ENCODE measurements at places on chromosomes 5 and 9.
A peak's percentile ranks its signal among the peaks of the same experiment; 100 is the strongest.

GRCh38 chr5:108093186-108093585 is 288.7 kb downstream of the FBXL17 start:
- ATAC-seq, result no peak

DNA sequence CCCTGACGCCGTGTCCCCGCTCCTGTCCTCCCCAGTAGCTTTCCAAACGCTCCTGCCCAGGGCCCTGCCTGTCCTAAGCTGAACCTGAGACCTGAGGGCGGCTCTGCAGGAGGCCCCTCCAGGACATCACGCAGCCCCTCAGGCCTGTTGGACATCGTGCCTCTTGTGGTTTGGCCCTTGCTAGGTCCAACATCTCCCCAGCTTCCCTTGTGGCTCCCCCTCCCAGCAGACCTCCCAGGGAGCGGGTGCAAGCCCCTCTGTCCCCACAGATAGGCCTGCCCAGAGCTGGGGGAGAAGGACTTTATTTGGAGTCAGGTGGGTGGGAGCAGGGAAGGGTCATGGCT is 4.1 kb downstream of the OBP2B start:
- ATAC-seq, result no peak

DNA sequence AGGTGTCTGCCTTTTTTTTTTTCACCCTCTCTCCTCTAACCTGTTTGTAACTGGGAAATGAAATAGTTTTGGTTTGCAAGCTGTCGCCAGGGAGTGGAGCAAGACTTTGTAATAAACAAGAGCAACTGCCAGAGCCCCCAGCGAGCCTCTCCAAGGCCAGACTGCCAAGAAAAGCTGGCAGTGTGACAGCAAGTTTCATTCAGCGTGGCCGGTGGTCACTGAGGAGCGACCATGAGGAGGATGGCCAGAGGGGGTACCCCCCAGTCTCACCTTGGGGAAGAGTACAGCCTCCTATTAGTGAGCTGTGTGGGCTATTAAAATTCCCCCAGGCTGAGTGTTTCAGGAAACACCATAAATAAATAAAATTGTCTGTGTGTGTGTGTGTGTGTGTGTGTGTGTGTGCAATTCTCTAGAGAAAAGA is 49.9 kb downstream of the ZFAND5 start:
- peak; percentile 20 for ATAC-seq

- ATAC-seq, result no peak
Observed at GRCh38 chr5:96433066-96433447, at the start of gene PCSK1. Gene PCSK1 (minus strand): TSS chr5:96433248. CDS start chr5:96433042, 206 bp downstream.

DNA sequence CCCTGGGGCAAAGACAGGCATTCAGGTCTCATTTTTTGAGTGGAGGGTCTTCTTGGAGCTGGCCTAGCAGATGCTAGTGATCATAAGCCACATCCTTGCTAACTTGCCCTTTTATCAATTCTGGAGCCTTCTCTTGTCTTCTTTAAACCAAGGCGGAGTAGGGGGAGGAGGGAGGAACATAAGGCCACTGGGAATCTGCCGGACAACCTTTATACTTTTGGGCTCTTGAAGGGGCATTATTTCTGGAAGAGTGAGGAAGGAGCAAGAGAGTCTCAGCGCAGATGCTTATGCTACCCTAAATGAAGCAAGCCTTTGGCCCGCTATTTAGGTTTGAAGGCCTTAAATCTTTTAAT is 2.0 kb downstream of the TMEFF1 start:
- no peak for ATAC-seq

GRCh38 chr5:33242277-33242676 is 198.5 kb upstream of the TARS1 start:
- ATAC-seq, result no peak

DNA sequence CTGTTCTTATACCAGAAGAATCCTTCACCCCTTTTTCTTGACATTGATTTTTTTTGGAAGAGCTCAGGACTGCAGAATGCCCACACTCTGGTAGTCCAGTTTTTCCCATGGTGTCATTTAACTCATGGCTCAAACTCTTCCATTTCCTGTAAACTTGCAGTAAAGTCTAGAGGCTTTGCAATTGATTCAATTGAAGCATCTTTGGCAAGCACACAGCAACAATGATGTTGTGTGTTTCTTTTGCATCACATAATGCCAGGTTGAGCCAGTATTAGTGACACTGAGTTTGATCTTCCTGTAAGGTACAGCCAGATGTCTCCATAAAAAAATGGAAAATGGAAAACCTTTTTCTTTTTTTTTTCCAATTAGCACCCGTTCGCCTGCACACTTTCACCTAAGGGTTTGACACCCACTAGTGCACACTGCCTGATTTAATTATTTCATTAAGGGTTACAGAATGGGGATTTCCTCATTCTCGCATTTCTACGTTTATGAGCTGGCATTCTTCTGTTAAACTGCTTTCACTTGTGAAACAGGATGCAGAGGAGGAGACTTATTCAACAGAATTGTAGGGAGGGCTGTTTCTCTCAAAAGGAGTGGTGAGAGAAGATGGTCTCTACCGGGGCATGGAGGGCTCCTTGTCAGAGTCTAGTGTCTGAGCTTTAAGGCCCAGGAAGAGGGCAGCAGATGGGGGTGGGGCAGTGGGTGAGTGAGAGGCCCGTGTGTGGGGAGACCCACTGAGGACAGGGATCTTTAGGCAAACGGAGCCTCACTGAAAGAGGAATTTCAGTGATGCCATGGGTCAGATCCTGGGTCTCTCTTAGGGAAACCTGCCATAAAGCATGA is 2.2 kb upstream of the S1PR3 start:
- ATAC-seq, result peak; percentile 73

DNA sequence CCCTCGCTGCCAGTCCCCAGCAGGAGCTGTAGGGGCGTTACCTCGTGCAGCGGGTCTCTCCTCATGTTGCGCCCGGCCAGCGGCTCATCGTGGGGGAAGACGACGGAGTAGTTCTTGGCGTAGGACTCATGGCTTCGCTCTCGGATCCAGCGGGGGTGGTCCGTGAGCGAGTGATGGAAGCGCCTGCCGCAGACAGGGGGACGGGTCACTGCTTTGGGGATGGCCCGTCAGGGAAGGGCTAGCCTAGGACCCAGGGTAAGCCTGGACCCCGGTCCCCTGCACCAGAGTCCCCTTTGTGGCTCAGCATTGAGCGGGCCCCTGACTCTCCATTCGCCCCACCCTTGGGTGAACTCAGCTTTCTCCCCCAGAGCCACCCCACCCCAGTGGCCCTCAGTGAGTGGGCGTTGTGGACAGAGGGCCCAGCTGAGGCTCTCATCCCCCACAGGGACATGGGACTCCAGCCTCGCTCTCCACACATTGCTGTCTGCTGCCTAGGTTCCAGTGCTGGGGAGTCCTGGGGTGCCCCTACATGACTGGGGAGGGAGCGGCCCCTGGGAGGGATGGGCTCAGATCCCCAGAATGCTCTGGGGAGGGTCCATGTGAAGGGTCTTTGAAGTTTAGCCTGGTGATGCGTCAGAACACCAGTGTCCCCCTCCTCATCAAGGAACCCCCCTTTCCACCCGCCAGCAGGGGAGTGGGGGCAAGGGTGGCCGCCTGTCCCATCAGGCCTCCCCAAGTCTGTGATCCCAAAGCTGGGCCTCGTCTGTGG is 29.7 kb downstream of the SARDH start:
- ATAC-seq, result no peak

GRCh38 chr9:35070823-35071813 is 1.3 kb downstream of the VCP start:
- ATAC-seq, result no peak
